ENCODE measurements at places on chromosomes 7 and 10.

- DNase-seq, result no peak
These were observed 25.5 kb upstream of the INMT start for GRCh38 chr7:30726296-30727006.

- DNase-seq, result no peak
These were observed 51.2 kb upstream of the PALS2 start for GRCh38 chr7:24521917-24522623.

DNA sequence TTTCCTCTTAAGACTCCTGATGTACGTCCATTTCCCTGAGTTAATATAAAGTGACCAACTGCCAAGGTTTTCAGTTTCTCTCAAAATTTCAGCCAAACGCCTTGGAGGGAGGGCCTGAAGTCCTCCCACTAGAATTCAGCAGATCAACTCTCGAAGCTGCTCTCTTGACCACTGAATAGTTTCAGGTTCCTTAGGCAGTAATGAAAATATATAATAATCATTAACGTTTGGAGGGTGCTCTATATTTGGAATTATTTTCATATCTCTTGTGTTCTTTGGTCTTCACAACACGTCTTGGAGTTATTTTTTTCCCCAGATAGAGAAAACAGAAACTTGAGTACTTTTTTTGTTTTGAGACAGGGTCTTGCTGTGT, 123.6 kb upstream of the SFMBT2 start:
- no peak for DNase-seq

- DNase-seq, result peak; percentile 36
These were observed 276.9 kb downstream of the DNAJB6 start for GRCh38 chr7:157613575-157614322.

- DNase-seq, result no peak
These were observed 47.0 kb downstream of the AMZ1 start for GRCh38 chr7:2734751-2735571.

- DNase-seq, result no peak
These were observed 738.4 kb downstream of the SUGCT start for GRCh38 chr7:40873248-40873647.

- DNase-seq, result no peak
These were observed 6.3 kb upstream of the C7orf33 start for GRCh38 chr7:148584154-148584827.

- DNase-seq, result no peak
These were observed 16.2 kb downstream of the FAM3C start for GRCh38 chr7:121379930-121380329.
